Fibroblast of villous mesenchyme (primary cell): ENCODE measurements at places on chromosomes 16 and 17. TPM values are rescaled to one million over a fixed set of nuclear protein-coding genes. Genes with fewer than 3 reads are reported as not detected.

ZSCAN10 gene
- total RNA-seq, result under 0.01 TPM in 1 of 2 replicates, not detected in the other

KRT28 gene
- not detected in 2 replicates for total RNA-seq

CLEC18B gene
- not detected in 2 replicates for total RNA-seq

NATD1 gene
- total RNA-seq, result 2.6 and 3.0 TPM in 2 replicates

SLC35B1 gene
- total RNA-seq, result 56.4 and 61.3 TPM in 2 replicates

PMP22 gene
- 23.2 and 38.0 TPM in 2 replicates for total RNA-seq

KCNH4 gene
- under 0.01 TPM in 1 of 2 replicates, not detected in the other for total RNA-seq

SNF8 gene
- 61.3 and 87.0 TPM in 2 replicates for total RNA-seq

ACSM3 gene
- total RNA-seq, result 0.32 and 0.86 TPM in 2 replicates

RASL10B gene
- 6.4 and 12.1 TPM in 2 replicates for total RNA-seq

SCGB1C2 gene
- not detected in 2 replicates for total RNA-seq

FBXO31 gene
- total RNA-seq, result 25.9 and 26.7 TPM in 2 replicates
